Femur (tissue), 1 donor: ENCODE measurements at places on chromosomes 12 and 14.
A peak's percentile ranks its signal among the peaks of the same experiment; 100 is the strongest.

- no peak for DNase-seq
These were observed 15.1 kb downstream of the DDX51 start for GRCh38 chr12:132129007-132129406.

DNA sequence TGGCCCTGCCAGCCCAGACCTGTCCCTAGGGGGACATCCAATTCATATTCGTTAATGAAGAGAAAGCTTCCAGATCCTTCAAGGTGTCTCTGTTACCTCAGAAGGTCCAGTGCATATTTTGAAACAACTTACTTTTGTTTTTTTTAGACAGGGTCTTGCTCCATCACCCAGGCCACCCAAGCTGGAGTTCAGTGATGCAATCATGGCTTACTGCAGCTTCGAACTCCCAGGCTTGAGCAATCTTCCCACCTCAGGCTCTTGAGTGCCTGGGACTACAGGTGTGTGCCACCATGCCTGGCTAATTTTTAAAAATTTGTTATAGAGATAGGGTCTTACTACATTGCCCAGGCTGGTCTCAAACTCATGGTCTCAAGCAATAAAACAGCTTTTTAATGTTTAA lies 48.4 kb downstream of the B4GALNT3 start:
- DNase-seq, result no peak

- DNase-seq, result no peak
These were observed 7.8 kb downstream of the IRAK3 start for GRCh38 chr12:66196806-66197205.

DNA sequence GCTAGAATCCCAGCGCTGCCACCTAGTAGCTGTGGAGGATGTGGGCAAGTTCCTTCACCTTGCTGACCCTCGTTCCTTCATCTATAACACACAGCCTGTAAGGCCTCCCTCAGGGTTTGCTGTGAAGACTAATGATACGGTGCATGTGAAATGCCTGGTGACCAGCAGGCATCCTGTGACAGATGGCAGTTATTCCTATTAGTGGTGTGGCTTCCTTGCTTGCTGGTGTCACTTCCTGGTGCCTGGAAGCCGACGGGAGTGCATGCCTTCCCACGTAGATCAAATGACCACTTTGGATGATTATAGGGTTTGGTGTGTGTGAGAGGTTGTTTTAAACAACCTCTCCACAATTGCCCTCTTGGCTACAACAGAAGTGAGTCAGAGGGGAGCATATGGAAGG lies 894.9 kb downstream of the VRK1 start:
- no peak for DNase-seq

- DNase-seq, result no peak
These were observed 17.6 kb downstream of the LACRT start for GRCh38 chr12:54616933-54617680.

- DNase-seq, result no peak
These were observed 44.6 kb downstream of the DUSP6 start for GRCh38 chr12:89307474-89308253.

GRCh38 chr14:55180434-55180833 lies 11.0 kb downstream of the DLGAP5 start:
- no peak for DNase-seq

DNA sequence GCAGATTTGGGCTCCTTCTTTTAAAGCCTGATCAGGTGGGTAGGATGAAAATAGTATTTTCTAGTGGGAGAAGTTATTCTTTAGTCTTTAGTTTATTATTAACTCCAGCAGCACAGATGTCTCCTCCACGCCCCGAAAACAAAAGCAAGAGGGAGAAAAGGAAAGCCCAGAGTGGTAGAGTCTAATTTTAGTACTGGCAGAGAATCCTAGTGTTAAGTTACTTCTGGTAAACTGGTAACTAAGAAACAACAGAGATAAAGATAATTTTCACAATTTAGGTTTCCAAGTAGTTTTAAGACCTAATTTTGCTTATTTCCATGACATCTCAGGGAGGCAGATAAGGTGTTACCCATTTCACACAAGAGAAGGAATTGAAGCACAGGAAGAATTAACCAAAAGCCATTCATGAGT lies 16.3 kb downstream of the ATP5MC2 start:
- no peak for DNase-seq

DNA sequence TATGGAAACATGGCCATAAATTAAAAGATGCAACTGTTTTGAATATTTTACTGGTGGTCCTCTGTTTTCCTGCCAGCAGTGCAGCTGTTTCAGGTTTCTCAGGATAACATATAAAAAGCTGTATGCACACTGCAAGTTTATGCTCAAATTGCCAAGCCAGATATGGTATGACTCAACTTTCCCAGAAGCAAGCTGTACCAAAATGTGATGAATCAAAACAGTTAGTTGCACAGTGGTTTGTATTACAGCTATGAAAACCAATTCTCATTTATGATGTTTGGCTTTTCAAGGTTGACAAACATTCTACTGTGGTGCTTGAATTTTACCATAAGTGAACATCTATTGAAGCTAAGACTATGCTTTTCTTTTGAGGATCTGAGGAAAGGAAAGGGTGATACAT lies 15.5 kb downstream of the TRMT5 start:
- no peak for DNase-seq

GRCh38 chr12:89215196-89215595 lies 137.1 kb downstream of the DUSP6 start:
- DNase-seq, result no peak

- no peak for DNase-seq
These were observed 10.4 kb upstream of the ACVR1B start for GRCh38 chr12:51941011-51941581.

- no peak for DNase-seq
These were observed 119.5 kb downstream of the VEZT start for GRCh38 chr12:95337146-95337545.

DNA sequence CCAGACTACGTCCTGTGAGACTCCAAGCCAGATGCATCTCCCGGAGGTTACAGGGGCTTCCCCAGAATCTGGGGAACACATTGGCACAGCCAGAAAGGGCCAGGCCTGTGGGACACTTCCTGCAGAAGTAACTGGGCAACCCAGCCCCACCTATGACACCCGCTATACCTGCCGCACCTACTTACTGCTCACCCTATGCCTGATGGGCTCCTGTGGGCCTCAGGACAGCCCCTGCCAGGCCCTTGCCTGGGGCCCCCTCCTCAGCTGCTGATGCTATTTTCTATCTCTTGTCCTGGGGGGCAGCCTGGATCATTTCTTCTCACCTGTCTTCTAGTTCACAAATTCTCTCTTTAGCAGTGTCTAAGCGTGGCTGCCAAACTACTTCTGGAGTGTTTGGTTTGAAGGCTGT lies 28.7 kb downstream of the JAG2 start:
- peak; percentile 13 for DNase-seq

- no peak for DNase-seq
These were observed 3.8 kb downstream of the SDSL start for GRCh38 chr12:113425960-113426453.

DNA sequence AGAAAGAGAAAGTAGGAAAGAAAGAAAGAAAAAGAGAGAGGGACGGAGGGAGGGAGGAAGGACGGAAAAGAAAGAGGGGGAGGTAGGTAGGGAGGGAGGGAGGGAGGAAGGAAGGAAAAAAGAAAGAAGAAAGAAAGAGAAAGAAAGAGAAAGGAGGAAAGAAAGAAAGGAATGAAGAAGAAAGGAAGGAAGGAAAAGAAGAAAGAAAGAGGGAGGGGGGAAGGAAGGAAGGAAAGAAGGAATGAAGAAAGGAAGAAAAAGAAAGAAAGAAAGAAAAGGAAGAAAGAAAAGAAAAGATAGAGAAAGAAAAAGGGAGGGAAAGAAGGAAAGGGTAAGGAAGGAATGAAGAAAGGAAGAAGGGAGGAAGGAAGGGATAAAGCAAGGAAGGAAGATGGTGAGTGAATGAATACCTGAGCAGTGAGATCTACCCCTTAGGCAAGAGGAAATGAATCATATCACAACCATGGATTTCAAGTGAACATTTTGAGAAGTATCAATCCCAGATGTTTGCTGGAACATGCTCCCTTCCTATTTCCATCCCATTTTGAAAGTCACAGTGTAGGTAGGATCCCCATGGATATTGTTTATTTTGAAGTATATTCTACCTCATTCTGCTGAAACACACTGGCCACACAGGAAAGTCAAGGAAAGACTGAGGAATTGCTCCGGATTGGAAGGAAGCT lies 639.4 kb upstream of the TBX3 start:
- no peak for DNase-seq

DNA sequence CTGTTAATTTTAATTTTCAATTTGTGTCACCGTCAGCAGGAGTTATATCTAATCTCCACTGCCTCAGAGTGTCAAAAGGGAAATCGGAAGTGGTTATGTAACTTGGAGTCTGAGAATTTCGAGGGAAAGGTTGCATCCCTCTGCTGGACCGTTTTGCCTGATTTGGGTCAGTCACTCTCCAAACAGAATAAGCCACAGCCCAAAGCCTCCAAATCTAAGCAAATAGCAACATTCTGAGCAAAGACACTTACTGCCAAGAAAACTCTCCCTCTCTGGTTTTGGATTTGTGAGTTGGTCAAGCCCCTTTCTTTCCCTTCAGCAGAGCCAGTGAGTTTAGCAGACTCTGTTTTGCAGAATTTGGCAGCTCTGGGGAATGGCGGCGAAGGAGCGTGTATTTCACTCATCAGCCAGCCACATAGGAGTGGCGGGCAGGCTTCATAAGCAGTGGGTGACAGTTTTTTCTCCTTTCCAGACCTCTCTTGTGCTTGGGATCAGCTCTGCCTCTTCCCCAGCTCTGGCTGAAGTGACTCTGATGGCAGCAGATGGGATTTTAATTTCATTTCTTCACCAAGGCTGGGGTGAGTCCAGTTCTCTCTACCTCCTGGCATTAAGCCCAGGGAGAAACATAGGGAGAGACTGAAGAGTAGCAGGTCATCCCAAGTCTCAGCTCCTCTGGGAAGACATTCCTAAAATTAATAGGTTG lies 218.7 kb upstream of the NOS1 start:
- peak; percentile 35 for DNase-seq

DNA sequence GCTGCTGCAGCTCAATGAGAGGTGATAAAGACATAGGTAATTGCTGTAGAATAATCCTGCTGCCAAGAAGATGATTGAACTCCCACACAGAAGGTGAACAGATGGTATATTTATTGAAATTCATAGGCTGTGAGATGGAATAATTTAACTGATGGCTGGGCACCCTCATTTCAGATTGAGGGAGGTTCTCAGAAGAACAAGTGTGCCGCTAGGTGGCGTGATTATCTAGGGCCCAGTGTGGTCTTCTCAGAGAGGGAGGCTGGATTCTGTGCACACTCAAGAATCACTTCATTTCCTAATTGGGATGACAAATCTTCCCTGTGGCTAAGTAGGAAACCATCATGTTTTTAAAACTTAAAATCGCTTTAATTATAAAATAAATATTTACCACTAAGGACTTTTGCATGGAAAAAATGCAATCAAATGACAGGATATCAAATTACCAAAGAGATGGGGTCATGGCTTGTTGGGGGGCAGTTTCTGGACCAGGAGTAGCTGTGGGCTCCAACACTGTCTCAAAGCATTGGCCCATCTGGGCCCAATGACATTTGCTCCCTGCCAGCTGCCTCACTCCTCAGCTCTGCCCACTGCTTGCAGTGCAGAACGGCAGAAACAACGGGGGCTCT lies 132.3 kb downstream of the SNAPC1 start:
- peak; percentile 59 for DNase-seq

- DNase-seq, result no peak
These were observed 13.9 kb downstream of the PTHLH start for GRCh38 chr12:27958675-27959074.

DNA sequence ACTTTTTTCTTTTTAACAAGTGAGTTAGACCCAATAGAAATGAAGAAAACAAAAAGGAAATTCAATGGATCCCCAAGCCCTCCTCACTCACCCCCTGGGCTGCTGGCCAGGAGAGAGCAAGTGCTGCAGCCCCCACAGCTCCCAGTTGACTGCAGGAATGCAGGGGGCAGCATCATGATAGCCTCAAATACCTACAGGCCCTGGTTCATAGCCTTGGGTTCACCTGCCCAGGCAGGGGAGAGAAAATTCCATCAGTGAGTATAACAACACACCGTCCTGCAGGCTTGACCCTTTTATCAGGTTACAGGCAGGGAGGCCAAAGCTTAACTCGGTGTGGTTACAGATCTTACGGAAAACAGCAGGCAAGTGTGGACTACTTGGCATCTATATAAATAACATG lies 76.3 kb downstream of the PHLDA1 start:
- DNase-seq, result no peak

GRCh38 chr14:74956280-74957072 lies 1.1 kb upstream of the PGF start:
- no peak for DNase-seq

GRCh38 chr12:113826805-113827538 lies 139.2 kb downstream of the RBM19 start:
- no peak for DNase-seq

DNA sequence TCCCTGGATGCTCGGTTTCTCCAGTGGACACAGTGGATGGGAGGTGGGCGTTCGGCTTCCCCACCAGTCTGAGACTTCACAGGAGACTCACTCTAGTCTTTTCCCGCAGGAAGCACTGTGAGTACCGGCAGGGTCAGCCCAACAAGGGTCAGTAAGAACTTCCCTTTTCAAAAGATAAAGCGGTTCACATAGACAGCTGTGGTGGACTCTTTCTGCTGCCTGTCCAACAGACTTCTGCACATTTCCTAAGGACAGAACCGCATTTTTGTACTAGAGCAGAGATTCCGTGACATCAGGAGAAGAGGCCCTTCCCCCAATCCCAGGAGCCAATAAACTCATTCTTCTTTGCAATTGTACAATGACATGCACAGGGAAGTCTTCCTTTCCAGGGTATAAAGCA lies 10.4 kb downstream of the LTBR start:
- DNase-seq, result no peak

DNA sequence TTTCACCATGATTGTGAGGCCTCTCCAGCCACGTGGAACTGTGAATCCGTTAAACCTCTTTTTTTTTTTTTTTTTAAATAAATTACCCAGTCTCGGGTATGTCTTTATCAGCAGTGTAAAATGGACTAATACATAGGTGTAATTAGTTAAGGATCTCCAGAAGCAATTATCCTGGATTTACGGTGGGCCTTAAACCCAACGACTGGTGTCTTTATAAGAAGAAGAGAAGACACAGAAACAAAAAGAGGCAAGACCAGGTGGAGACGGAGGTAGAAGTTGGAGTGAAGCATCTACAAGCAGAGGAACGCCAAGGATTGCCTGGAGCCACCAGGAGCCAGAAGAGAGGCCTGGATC lies 114.6 kb upstream of the MAP1LC3B2 start:
- no peak for DNase-seq

DNA sequence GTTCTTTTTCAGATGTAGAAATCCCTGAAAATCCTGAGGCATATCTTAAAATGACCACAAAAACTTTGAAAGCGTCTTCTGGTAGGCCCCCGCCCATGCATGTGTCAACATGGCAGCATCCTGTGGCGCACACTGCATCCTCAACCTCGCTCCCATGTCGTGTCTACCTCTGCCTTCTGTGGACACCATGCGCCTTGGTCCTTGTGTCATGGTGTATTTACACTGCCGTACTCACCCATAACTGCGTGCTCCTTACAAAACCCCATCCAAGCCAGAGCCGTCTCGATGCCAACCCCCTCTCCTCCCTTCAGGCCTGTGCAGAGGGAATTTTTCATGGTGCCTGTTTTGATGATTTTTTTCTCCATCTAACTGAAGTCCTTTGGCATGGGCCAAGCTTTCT lies 78.9 kb downstream of the ESR2 start:
- DNase-seq, result no peak

- DNase-seq, result no peak
These were observed 21.0 kb upstream of the CHST11 start for GRCh38 chr12:104435765-104436164.
